Amniotic stem cell (primary cell): ENCODE measurements at places on chromosomes 16 and 17.

GRCh38 chr17:81428948-81429774 lies 33.9 kb downstream of the BAHCC1 start:
- peak; percentile 17 for DNase-seq

- DNase-seq: no peak
Observed at GRCh38 chr17:66474806-66475497, 172.5 kb downstream of the PRKCA start.

DNA sequence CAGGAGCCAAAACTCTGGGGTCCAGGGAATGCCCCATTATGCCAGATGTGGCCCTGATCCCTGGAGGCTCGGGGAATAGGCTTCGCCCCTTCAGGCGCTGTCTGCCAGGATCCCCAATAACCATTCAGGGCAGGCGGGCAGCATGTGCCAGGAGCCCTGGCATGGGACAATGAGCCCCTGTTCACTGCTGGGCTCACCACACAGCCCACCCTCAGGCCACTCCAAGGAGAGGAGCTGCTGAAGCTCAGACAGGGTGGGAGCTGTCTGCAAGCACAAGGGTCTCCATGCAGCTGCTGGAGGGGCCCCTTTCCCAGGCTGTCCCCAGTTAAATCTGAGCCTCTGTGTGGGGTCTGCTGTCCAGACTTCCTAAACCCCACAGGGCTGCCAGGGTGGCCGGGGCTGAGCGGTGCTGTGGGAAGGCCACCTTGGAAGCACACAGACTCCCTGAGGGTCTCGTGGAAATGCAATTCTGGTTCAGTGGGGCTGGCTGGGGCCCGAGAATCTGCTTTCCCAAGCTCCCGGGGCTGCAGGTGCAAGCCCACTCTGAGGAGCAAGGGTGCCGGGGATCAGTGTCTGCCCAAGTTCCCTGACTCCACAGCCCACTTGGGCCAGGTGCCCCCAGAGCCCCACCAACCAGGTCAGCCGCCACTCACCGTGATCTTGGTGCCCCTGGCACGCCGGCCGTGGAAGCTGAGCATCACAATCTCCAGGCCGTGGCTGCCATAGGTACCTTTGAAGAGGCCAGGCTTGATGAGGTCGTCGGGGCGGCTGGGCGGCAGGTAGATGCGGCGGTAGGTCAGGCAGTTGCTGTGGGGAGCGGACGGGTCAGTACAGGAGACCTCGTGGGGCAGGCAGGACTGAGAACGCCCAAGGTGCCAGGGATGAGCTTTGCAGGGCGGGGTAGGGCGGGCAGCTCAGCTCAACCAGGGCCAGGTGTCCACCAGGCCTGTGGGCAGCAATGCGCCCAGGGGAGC lies 17.7 kb upstream of the C16orf95 start:
- no peak for DNase-seq

- no peak for DNase-seq
Observed at GRCh38 chr17:18227635-18228034, 2.2 kb downstream of the LLGL1 start.

DNA sequence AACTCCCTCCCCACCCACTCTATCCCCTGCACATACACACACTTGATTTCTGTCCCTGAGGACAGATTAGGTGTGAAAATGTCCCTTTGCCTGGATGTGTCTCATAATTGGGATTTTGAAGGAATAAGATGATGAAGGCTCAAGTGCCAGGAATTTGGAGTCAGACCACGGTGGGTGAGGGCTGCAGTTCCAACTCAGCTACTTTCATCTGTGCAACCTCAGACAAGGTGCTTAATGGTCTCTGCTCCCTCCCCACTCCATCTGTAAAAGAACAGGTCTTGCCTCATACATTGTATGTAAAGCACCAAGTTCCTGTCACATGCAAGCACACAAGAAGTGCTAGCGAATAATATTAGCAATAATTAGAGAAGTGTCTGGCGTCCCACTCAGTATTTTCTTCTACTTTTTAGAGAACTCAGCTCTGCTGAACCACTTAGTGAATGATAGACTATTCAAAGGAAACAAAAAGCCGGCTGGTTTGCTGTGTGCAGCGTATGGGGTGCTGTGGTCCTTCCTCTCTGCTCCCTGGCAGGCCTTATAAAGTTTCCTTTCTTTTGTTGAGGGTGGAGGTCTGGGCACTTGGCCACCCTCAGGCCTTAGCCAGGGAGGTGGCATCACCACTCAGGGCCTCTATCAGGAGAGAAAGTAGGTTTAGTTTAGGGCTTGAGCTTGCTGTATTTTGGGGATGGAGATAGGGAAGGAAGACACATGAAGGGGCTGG lies 6.4 kb downstream of the TBX4 start:
- DNase-seq: no peak

DNA sequence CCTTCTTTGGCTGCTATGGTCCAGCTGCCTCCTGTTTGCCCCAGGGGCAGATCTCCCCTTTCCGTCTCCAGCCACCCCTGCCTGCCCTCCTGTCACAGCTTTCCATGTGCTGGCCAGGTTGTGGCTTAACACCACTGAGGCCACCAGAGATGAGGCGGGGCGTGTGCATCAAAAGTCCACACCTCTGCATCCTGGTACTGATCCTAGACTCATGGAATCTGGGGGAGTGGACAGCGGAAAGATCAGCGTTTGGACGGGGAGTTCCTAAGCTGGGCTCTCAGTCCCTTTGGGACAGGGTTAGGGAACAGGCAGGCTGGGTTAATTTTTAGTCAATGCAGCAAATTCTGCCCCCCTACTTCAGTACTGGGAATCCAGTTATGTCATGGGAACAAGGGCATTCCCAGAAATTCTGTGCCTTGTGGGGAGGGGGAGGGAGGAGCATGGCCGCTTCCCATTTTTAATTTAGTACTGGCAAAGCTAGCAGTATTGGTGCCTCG lies 3.9 kb downstream of the IGFBP4 start:
- DNase-seq: no peak

DNA sequence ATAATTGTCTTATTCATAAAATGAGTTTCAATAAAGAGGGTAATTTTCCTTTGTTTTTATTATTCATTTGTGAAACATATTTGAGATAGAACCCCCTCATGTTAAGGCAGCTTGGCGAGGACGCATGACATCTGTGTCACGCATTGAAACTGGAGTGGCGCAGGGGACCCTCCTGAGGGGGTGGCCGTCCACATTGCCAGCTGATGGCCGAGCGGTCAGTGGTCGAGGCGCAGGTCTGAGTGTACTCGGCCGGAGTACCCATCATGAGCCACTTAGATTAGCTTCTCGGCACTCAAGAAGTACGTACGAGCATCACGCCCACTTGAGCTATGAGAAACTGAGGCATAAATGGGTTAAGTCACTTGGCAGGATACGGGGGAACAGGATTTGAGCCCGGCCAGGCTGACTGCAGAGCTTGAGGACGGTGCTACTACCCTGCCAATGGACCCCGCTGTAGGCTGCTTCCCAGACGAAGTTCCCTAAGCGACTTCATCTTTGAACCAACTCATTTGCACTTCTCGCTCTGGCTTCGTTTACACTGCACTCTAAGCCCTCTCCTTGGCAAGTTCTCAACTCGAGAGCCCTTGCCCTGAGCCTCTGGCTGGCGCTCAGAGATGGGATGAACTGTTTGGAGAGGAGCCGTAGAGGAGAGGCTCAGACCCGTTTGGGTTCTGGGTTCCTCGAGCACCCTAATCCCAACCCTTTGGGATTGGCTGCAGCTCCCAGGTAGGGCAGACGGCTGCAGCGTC lies 91.8 kb downstream of the SDK2 start:
- no peak for DNase-seq

DNA sequence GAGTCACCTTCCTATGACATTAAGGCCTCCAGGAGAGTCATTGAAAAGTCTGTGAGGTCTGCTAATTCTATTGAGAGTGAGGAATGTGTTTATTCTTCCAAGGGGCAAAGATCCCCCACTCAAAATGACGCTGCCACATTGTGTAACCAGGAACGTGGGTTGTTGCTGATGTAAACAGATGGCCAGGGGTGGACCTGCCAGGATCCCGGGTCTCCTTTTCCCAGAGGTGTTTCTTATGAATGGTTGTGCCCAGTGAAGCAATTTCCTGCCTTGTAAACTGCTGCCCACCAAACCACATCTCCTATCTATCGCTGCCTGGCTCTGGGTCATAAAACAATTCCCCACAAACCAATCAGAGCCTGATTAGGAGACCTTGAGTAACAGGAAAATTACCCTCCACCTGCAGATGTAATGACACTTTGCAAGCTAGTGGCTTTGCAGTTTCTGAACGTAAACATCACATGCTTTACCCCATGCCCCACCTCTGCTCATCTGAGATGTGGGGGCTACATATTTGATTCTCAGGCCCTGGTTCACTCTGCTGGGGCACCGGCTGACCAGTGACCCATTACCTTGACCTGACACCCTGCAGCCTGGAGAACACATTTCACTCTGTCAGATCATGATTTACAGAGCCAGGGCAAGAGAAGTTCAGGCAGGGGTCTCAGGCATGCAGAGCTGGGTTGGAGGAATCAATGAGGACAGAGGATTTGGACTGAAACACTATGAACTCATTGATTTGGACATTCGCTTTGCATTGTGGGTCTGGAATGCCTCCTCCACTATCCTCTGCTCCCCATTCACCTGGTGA lies 33.1 kb upstream of the DDX52 start:
- DNase-seq: no peak

DNA sequence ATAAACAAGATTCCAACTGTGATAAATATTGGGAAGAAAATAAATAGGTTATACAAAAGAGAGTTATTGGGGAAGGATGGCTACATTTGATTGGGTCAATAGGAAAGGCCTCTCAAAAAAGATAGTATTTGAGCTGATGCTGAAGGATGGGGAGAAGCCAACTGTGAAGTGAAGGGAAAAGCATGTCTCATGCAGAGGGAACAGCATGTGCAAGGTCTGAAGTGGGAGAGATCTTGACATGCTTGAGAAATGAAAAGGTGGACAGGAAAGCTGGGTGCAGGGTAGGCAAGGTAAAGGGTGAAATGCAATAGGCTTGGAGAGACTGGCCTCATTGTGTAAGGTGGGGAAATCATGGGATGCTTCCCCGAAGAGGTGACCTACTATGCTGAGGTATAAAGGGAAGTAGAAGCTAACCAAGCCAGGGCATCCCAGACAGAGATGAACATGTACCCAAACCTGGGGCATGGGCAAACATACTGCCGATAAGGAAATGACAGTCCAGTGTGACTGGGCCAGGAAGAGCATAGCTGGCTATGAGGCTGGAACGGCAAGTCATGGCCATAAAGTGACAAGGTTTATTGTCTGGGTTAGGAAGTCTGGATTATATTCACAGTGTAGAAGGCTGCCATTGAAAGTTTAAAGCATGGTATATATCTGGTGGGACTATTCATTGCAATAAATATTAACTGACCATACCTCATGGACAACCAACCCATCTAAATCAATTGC lies 91.2 kb downstream of the TOX3 start:
- DNase-seq: no peak

DNA sequence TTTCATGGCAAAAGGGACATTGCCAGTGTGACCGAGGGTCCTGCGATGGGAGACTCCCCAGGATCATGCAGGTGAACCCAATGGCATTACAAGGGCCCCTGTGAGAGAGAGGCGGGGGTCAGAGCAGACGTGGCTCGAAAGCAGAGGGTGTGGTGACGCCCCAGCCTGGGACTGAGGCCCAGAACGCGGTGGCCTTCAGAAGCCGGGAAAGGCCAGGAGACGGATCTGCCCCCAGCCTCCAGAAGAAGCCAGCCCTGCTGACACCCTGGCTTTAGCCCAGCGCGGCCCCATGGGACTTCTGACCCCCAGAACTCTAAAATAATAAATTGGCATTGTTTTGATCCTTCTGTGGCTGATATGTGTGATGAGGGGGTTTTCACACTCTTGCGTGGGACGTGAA lies 17.4 kb upstream of the ENPP7 start:
- no peak for DNase-seq

GRCh38 chr17:64087252-64088005 lies 42.5 kb downstream of the ERN1 start:
- DNase-seq: no peak

- no peak for DNase-seq
Observed at GRCh38 chr16:7086822-7087616, 245.6 kb upstream of the RBFOX1 start.

GRCh38 chr16:85697431-85697830 lies 8.7 kb upstream of the GINS2 start:
- DNase-seq: no peak

GRCh38 chr17:78716814-78717393 lies 65.2 kb downstream of the CYTH1 start:
- DNase-seq: no peak

DNA sequence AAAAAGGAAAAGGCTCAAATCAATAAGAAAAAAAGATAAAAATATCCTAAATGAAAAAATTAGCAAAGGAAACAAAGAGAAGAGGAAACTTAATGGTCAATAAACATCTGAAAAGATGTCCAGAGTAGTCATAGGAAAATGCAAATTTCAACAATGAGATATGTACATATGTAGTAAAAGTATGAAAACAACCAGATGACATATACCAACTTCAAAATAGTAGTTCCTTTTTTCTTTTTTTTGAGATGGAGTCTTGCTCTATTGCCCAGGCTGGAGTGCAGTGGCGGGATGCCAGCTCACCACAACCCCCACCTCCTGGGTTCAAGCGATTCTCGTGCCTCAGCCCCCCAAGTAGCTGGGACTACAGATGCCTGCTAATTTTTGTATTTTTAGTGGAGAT lies 21.7 kb upstream of the NFAT5 start:
- DNase-seq: no peak

- DNase-seq: no peak
Observed at GRCh38 chr17:57783338-57783742, 38.2 kb upstream of the CCDC182 start.

DNA sequence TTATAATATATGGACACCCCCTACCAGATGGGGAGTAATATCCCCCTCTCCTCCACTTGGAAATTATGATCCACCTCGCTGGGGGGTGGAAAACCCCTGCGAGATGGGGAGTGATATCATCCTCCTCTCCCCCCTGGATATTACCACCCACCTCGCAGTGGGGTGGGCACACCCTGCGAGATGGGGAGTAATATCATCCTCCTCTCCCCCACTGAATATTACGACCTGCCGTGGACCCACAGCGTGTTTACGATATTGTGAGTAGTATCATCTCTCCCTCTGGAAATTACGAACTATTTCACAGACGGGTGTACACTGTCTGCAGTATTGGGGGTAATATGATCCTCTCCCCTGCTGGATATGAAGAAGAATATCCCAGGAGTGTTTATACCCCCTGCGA lies 228.3 kb upstream of the WSCD1 start:
- DNase-seq: no peak

DNA sequence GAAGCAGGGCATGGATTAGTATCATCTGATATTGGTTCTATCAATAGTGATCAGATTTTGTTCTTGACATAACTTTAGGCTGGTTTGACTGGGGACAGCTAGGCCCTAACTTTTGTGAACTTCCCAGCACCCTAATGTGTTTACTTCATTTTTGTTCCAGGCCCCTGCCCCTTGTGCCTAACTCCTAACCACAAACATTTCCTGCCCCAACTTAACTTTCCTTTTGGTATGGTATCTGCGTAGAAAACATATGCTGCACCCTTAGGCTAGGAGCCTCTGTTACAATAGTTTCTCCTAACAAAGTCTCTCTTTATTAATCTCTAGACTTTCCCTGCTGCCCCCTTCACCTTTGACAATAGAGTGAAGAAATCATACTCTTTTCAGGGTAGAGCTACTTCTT lies 2.5 kb downstream of the ADPRM start:
- DNase-seq: no peak

- no peak for DNase-seq
Observed at GRCh38 chr17:55327225-55328088, 62.7 kb downstream of the HLF start.
